Skin of body (tissue), 3 donors: ENCODE measurements at places on chromosomes 12 and 14. TPM values are rescaled to one million over a fixed set of nuclear protein-coding genes. Genes with fewer than 3 reads are reported as not detected.
A peak's percentile ranks its signal among the peaks of the same experiment; 100 is the strongest.

Gene LRP1-AS
- total RNA-seq: not detected

Gene OAS2
- total RNA-seq: 2.2 TPM

- DNase-seq: no peak
These were observed 56.5 kb upstream of the BCAT1 start for GRCh38 chr12:25005376-25005775.

- no peak for DNase-seq
These were observed 4.8 kb downstream of the MVK start for GRCh38 chr12:109578330-109578927.

DNA sequence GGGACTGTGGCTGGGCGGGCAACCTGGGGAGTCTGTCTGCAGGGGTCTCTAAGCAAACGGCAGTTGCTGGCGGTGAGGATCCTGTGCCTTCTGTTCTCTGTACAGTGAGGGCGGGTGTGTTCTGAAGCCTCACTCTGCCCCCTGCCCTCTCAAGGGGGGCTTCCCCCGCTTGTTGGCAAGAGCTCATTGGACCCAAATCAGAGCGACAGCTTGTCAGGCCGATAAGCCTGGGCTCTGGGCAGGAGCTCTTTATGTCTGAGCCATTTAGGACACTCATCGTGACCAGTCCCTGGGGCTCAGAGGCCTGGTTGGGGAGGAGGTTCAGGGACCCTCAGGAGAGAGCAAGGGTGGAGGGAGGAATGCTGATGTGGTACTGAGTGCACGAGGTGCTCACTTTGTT is 136.0 kb downstream of the TSPAN9 start:
- no peak for DNase-seq

DNA sequence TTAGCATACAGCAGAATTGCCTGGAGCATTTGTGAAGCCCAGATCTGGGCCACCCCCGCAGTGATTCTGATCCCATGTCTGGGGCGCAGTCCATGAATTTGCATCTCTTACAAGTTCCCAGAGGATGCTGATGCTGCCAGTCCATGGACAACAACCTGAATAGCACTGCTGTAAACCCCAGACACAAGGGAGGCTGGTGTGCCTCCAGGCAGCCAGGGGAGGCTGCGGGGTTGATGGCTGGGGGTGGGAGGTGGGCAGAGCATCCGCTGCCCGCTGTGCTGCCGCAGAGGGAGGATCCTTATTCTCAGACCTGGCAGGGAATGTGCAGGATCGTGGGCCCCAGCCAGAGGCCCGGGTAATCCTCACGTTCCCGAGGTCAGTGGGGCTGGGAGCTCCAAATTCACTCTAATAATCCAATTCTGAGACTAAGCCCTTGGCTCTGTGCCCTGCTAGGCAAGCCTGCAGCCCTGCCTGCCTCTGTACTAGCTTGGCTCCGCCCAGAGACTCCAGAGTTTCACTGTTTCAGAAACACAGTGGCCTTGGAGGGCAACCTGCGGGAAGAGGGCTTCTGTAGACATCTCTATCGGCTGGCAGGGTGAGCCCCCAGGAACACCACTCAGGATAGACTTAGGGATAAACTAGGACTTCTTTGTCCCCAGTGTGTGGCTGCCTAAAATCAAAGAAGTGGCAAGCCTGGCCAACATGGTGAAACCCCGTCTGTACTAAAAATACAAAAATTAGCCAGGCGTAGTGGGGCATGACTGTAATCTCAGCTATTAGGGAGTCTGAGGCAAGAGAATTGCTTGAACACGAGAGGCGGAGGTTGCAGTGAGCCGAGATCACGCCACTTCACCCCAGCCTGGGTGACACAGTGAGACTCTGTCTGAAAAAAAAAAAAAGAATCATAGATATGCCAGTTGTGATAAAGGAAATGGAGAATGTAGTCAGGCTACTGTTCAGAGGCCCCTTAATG is 17.8 kb upstream of the MLEC start:
- DNase-seq: no peak

Gene RAPGEF3
- total RNA-seq: 10.8 TPM

- DNase-seq: no peak
These were observed 1.4 kb downstream of the RIMBP2 start for GRCh38 chr12:130714591-130715149.

GRCh38 chr12:130573766-130574165 is 142.3 kb downstream of the RIMBP2 start:
- DNase-seq: no peak

GRCh38 chr14:99573436-99574098 is 30.4 kb downstream of the CCDC85C start:
- DNase-seq: no peak

- DNase-seq: peak; percentile 57
These were observed 840 bp downstream of the DHRS7 start for GRCh38 chr14:60164404-60164711.

Gene INHBC
- not detected for total RNA-seq

Gene DNAJC22
- 0.39 TPM for total RNA-seq

- no peak for DNase-seq
These were observed 64.0 kb upstream of the DIO2 start for GRCh38 chr14:80275208-80275850.

DNA sequence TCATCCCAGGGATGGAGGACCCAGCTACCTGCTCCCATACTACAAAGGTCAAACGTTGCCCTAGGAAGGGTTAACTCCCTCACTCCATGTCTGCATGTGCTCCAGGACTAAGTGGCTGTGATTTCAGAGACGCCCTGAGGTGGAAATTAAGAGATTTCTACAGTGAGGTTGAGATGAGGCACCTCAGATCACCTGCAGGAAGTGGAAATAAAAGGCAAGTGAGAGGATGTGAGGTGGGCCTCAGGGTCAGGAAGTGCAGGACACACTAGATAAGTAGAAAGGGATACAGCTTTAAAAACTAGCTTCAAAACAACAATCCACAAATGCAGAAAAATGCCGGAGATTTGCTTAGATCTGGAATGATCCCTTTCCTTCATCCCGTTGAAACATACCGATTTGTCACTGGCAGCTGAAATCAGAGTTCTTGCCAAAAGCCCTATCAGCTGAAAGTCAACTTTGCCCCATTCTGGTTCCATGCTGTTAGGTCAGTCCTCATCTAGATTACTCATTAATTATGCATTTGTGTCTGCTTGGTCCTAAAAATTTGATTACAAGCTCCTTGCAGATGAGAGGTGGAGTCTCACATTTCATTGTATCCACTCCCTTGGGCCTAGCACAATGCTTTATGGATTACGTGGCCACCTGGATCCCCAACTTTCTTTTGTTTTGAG is 6.6 kb downstream of the PLBD1 start:
- DNase-seq: no peak
